Stimulated activated CD8-positive, alpha-beta memory T cell treated with anti-CD3 and anti-CD28 coated beads, Interleukin-7, amount 100 ng/mL, for 4 hours (primary cell): ENCODE measurements at places on chromosomes 11 and 22.

GRCh38 chr22:22507743-22508273 is 734 bp downstream of the ZNF280B start:
- no peak for DNase-seq

- peak; percentile 18 for DNase-seq
Measured at GRCh38 chr22:32644252-32645100, 157.0 kb upstream of the TIMP3 start.

DNA sequence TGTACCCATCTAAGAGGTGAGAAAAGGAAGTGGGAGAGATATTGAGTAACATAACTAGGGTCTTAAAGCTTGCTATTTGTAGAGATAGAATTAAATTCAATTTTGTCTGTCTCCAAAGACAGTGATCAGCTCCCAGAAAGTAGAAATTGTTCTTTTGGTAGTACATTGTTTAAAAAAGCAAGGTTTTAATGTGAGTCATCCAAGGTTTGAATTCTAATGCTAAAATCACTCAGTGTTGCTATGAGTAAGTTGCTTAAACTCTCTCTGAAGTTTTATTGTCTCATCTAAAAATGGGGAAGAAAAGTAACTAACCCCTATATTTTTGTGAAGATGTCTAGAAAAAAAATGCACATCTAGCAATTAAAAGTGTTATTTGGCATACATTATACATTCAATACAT is 1004.5 kb upstream of the CCDC90B start:
- no peak for DNase-seq

DNA sequence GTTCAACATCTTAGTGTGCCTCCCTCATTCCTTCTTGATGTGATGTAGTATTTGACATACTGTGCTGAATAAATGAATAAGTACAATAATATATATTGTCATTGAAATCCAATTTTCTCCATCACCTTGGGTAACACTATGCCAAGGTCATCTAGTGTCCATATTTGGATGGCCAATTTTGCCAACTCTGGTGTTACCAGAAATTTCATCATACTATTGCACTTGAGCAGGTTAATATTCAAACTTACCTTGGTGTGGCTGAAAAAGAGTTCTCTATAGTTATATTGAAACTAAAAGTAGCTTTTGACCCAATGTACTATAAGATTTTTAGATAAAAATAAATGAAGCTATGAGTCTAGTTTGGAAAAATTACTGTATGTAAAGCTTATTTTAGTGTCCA is 98.2 kb upstream of the SLC6A5 start:
- DNase-seq = no peak

DNA sequence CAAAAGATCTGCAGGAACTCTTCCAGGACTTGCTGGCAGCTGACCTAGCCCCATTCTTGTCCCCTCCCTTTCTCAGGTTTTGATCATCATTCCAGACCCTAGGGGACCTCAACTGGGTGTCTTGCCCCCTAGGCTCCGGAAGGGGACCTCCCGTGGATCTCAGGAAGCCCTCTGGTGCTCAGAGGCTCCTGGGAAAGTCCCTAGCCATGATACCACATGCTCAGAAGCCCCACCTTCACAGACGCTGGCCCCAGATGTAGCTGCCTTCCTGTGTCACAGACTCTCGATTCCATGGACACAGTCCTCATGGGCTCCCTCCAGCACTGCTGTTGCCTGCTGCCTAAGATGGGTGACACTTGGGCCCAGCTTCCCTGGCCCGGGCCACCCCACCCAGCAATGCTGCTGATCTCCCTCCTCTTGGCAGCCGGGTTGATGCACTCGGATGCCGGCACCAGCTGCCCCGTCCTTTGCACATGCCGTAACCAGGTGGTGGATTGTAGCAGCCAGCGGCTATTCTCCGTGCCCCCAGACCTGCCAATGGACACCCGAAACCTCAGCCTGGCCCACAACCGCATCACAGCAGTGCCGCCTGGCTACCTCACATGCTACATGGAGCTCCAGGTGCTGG is at the start of gene LRRC55:
LRRC55 (plus strand) TSS at position 276 of the 628 bp plus-strand sequence; CDS start at position 346, 70 bp downstream.
- DNase-seq = no peak

- DNase-seq = no peak
Measured at GRCh38 chr11:34331329-34331728, 26.5 kb downstream of the ABTB2 start.

DNA sequence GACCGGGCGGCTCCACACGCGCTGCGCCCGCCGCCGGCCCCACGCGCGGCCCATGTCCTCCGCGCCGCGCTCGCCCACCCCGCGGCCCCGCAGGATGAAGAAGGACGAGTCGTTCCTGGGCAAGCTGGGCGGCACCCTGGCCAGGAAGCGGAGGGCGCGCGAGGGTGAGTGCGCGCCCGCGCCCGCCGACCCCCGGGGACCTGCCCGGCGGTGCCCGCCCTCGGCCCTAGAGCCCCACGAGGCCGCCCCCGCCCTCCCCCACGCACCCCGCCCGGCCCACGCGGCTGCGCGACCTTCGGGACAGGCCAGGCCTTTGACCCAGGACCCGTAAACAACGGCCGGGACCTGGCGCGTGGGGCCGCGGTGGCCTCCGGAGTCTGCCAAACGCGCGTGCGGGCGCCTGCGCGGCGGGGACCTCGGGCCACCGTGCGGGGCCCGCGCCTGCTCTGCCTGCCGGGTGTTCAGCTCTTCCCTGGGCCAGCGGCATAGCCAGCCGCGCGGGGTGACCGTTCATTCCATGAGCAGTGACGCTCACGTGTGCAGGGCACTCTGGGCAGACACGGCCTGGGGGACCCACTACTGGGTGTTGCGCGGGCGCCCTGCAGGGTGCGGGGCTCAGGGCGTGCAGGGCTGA is at the start of gene PARVB:
PARVB (plus strand) TSS at position 15 of the 634 bp plus-strand sequence; CDS start at position 53, 38 bp downstream.
- peak; percentile 7 for DNase-seq

DNA sequence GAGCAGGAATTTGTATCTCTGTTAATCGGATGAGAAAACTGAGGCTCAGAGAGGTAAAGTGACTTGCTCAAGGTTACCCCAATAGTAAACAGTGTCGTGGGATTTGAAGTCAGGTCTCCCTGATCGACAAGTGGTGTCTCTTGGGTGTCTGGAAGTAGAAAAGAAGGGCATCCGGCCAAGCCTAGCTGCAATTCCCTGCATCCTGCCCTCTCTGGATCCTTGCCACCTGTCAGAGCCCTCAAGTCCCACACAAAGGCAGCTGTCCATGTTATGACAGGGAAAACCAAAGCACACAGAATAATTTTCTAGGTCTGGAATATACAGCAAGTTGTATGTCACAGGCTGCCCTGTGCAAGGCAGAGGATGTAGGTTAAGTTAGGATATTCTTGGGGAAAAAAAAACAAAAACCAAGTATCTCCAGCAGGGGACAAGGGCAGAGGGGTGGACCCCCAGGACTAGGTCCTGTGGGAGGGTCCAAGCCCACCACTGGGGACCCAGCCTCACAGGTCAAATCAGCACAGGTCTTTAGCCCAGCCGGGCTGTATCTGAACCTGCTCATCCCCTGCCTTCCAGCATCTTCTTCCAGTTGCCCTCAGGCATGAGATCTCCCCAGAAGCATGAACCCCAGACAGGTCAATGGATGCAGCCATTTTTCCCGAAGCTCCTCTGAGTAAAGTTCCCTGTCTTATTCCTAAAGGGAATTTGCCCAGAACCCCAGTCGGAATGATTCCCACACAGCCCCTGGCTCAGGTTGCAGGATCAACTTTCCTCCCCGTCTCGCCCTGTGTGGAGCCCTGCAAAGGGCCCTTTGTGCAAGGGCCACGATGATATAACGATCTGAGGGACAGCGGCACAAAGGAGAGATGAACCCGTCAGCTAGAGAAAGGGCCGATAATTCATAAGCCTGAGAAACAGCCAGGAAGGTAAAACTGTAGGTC is 15.0 kb downstream of the USH1C start:
- no peak for DNase-seq

DNA sequence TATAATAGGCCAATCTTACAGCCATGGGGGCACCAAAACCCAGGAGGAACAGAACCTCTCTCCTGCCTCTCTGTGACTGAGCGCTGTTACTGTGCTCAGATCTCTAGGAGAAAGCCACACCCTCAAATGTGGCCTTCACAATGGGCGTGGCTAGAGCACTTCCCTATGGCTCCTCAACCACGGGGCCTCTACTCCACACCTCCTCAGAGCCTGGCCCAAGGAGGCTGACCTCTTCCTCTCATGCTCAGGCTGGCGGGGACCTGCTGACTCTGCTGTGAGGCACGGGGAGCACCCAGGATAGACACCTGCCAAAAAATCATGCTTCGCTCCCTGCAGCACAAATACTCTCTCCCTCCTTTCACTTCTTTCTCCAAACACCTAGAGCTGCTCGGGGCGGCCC is 41.0 kb downstream of the C11orf58 start:
- DNase-seq = no peak

- DNase-seq = no peak
Measured at GRCh38 chr11:104003491-104003890, 32.9 kb upstream of the DDI1 start.

- DNase-seq = no peak
Measured at GRCh38 chr11:13269775-13270174, 7.8 kb upstream of the BMAL1 start.

DNA sequence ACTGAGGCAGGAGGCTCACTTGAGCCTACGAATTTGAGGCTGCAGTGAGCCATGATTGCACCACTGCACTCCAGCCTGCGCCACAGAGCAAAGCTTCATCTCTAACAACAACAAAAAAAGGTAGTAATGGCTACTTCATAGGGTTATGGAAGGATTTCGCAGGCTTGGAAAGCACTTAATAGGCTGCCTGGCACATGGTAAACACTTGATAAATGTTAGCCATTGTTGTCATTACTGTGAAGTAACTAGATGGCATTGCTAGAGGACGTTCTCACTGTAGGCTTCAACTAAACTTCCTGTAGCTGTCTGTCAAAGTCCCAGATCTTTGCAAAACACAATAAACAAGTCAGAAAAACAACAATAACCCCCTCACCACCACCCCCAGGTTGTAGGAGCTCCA is 357.2 kb upstream of the NARS2 start:
- DNase-seq = no peak

DNA sequence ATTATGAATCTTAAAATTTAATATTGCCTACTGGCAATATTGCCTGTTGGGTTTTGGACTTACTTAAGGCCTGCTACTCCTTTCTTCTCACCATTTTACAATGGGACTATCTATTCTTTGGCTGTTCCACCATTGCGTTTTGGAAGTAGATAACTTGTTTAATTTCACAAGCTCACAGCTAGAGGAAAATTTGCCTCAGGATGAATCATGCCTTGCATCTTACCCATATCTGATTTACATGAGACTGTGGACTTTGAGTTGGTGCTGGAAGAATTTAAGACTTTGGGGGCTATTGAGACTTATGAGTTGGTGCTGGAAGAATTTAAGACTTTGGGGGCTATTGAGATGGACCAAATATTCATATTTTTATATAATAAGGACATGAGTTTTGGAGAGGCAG is 662.6 kb downstream of the METTL15 start:
- no peak for DNase-seq

DNA sequence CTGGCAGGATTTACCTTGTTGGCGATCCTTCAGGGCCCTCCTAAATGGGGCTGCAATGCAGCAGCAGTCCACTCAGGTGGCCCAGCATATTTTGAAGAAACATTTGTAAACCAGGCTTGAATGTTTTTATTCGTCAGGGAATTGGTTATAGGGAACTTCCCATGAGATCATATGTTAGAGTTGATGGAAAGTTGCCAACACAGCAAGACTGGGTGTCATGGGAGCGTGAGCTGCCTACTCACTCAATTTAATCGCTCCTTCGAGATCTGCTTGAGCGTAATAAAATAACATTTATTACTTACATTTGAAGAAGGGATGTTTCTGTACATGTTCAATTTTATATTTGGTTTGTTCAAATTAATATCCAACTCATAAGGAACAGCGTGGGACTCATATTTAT is 19.4 kb downstream of the OR2AT4 start:
- no peak for DNase-seq

GRCh38 chr11:61362542-61362875 is 335 bp downstream of the TMEM138 start:
- DNase-seq = peak; percentile 5

DNA sequence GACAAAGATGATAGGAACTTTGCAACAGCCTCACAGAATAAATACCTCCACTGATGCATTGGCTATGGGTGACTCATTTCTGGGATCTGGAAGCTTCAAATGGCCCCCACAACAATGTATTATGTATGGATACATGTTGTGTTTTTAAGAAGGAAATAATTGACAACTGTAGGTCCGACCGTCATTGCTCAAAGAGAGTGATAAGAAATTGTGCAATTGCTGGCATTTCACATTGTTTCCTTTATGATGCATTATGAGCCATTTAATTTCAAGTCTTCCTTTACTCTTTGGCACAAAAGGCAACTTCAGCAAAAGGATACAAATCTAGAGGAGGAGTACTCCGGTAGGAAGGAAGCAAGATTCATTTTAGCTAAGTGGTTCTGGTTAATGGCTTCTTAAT is 2.0 kb downstream of the ANO3 start:
- no peak for DNase-seq
